ENCODE measurements at places on chromosomes 6 and 20. TPM values are rescaled to one million over a fixed set of nuclear protein-coding genes. Genes with fewer than 3 reads are reported as not detected.

IL17F gene
- total RNA-seq: not detected

CFAP206 gene
- 0.97 TPM for total RNA-seq

BANF2 gene
- not detected for total RNA-seq

CEP85L gene
- 6.5 TPM for total RNA-seq

DSTN gene
- 331 TPM for total RNA-seq

PHF1 gene
- 21.5 TPM for total RNA-seq

TNFRSF21 gene
- total RNA-seq: 83.1 TPM

TMEM74B gene
- total RNA-seq: 0.76 TPM

POU3F2 gene
- not detected for total RNA-seq

GRCh38 chr6:85005494-85005893 is 241.1 kb upstream of the TBX18 start:
- DNase-seq: no peak

DNA sequence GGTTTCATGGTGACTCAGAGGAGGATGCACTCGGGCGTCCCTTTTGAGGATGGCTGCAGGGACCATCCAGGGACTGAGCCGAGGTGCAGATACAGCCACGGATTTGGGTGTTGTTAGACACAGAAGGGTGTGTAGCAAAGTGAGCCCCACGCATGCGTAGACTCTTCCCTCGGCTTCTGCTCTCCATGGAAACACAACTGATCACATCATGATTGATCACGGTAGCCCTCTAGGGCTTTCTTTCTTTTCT is 606 bp upstream of the ULBP1 start:
- DNase-seq: no peak

GRCh38 chr6:138013959-138014358 is 93.3 kb downstream of the PERP start:
- DNase-seq: no peak

GRCh38 chr6:122214605-122215318 is 184.7 kb upstream of the HSF2 start:
- DNase-seq: no peak

DNA sequence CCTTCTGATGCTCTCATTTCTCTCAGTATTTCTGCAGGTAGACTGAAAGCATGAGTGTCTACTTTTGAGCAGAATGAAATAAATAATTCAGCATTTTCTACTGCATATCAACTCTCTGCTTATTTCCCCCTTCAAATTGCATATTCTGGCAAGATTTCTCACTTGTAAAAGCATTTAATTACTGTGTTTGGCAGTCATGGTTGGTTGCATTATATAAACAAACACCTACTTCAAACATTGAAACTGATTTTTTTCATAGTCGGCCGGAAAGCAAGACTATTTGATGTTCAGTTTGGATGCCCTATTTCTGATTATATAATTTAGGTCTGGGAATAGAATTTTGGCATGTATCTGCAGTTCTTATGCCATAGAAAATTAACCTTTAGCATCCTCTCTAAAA is 73.1 kb downstream of the PLEKHG1 start:
- no peak for DNase-seq

DNA sequence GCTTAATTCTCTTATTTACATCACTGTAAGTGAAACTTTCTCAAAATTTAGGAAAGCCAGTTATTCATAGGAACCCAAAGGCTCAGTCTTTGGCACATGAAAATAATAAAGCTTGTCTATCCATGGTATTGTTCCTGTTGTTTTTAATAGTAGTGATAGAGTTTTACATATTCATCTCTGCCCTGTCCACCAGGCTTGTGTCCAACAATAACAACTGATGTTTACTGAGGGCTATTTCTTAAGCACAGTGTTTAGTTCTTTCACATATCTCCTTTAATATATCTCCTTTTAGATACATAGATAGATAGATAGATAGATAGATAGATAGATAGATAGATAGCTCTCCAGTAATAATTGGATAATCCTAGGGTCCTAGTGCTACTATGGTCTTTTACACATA is 34.2 kb downstream of the FOXQ1 start:
- DNase-seq: no peak

DNA sequence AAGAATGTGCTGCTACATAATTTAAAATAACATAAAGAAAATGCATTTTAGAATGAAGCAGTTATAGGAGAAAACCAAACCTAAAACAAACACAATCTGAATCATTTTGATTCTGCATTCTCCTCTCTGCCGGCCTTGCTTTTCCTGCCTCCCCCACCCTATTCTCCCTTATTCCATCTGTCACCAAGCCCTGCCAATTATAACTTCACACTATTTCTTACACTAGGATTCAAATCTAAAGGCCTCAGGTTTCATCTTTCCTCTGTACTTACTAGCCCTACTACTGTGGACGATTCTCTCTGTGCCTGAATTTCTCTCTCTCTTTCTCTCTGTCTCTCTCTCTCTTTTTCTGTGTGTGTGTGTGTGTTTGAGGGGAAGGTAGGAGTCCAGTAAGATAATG is 18.7 kb upstream of the PRIM2 start:
- no peak for DNase-seq

DNA sequence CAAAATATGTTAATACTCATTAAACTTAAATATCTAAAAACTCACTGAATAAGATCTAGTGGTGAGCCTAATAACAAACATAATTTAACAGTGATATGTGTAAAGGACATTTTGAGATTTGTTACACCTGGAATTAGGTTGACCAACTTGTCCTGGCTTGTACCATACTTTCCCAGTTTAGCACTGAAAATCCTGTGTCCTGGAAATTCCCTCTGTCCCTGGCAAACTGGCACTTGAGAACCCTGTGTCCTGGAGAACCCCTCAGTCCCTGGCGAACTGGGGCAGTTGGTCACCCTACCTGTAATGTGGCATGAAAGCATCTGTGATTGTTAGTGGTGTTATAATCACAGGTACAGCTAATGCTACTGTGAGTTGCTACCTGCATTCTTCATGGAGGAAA is 6.9 kb upstream of the PRND start:
- no peak for DNase-seq

DNA sequence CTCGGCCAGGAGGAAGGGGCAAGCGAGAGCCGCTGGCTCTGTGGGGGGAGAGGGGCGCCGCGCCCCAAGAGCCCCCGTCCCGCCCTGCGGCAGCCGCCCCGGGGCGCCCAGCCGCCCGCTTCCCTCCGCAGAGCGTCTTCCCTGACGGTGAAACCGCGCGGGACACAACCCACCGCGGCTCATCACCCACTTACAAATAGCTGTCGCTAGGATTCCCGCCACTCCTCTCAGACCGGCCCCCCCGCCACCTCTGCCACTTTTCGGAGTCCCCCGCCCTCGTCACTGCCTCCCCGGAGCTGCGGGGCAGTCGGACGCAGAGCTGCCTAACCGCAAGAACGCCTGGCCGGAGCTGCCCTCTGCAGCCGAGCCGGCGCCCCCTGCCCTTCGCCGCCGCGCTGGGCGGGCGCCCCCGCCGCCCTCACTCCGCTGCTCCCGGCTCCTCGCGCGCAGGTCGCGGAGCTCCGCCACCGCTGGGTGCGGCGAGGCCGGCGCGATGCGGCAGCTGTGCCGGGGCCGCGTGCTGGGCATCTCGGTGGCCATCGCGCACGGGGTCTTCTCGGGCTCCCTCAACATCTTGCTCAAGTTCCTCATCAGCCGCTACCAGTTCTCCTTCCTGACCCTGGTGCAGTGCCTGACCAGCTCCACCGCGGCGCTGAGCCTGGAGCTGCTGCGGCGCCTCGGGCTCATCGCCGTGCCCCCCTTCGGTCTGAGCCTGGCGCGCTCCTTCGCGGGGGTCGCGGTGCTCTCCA is at the start of gene SLC35D3:
SLC35D3 (plus strand) TSS at position 366 of the 749 bp plus-strand sequence; CDS start at position 494, 128 bp downstream.
- DNase-seq: no peak

GRCh38 chr6:37230104-37230503 is 27.5 kb upstream of the TBC1D22B start:
- DNase-seq: no peak

- DNase-seq: peak; percentile 84
These were observed 43.4 kb upstream of the RNF144B start for GRCh38 chr6:18343741-18344140.

- DNase-seq: no peak
These were observed 122.6 kb upstream of the IFNGR1 start for GRCh38 chr6:137341681-137342195.

DNA sequence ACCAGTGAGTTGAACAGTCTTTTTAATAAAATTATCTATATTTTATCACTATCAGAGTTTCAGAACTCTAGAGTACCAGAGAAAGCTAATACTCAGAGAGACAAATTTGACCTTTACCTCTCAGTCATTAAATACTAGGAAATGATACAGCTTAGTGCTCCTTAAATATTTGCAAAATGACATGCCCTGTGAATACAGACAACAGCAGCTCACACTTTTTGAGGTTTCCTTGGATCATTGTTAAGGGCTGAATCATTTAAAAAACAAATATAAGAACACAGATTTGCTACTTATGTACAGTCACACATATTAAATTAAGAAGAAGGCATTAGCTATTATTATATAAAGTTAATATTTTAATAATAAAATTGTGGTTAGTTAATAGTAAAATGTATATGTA is 1158.7 kb upstream of the EYS start:
- DNase-seq: no peak

DNA sequence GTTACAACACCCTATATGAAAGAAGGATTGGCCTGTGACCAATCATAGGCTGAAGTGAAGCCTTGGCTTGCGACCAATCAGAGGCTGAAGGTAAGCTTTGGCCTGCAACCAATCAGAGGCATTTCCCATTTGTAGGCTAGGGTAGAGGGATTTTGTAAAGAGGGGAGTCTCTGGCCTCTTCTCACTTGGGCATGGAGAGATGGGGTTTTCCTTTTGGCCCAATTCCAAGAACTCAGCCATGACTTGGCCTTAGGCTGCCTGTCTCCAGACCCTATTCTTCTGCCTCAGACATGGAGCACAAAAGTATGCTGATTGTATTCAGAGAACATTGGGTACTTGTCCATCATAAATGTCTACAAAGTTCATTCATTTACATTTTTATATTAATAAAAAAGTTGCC is 308.3 kb downstream of the UTRN start:
- DNase-seq: no peak

- DNase-seq: no peak
These were observed 3.0 kb upstream of the NCOA7 start for GRCh38 chr6:125787791-125788190.

GRCh38 chr6:16498237-16498636 is 259.9 kb downstream of the GMPR start:
- no peak for DNase-seq

DNA sequence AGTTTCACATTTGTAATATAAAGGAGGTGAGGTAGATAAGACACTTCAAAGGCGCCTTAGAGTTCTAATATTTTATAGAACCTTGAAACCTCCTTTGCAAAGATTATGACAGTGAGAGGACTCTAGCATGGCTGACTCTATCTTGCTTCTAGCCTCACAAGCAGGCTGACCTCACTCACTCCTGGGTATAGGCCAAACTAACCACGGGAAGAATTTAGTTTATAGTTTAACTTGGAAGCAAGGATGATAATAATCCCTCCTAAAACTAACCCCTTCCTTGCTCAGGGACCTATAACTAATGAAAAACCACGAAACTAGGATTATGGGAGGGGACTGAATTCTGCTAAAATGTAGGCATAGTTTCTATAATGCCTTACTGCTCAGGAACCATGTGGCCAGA is 84.3 kb downstream of the FILIP1 start:
- no peak for DNase-seq
